A549 treated with RU486 at 1 μM for 4 hours (cell line): ENCODE measurements at places on chromosomes 1 and 21. TPM values are rescaled to one million over a fixed set of nuclear protein-coding genes. Genes with fewer than 3 reads are reported as not detected.

PODN gene
- total RNA-seq: not detected in 5 replicates

MAEL gene
- total RNA-seq: not detected in 5 replicates

CENPL gene
- total RNA-seq: 9.2 to 14.8 TPM (median 13.2 TPM) in 5 replicates

OR2AK2 gene
- total RNA-seq: not detected in 5 replicates

CFHR2 gene
- total RNA-seq: not detected in 5 replicates

KMO gene
- total RNA-seq: 0.90 to 1.7 TPM (median 1.2 TPM) in 5 replicates

LAMC2 gene
- 21.0 to 28.9 TPM (median 24.9 TPM) in 5 replicates for total RNA-seq

TBX19 gene
- total RNA-seq: 0.84 to 1.2 TPM (median 0.93 TPM) in 5 replicates

RBP7 gene
- total RNA-seq: 5.4 to 6.3 TPM (median 5.7 TPM) in 5 replicates

GBP2 gene
- total RNA-seq: 0.65 to 1.3 TPM (median 0.87 TPM) in 5 replicates

SLAMF9 gene
- total RNA-seq: 0.27 to 0.61 TPM (median 0.45 TPM) in 4 of 5 replicates, not detected in the other

ADARB1 gene
- 4.4 to 7.9 TPM (median 5.0 TPM) in 5 replicates for total RNA-seq

SFN gene
- total RNA-seq: 480 to 623 TPM (median 596 TPM) in 5 replicates

ALX3 gene
- not detected in 5 replicates for total RNA-seq

CCDC190 gene
- total RNA-seq: not detected in 5 replicates

FCRL5 gene
- not detected in 5 replicates for total RNA-seq

LAX1 gene
- total RNA-seq: not detected in 5 replicates

KCNC4 gene
- 2.3 to 4.7 TPM (median 3.1 TPM) in 5 replicates for total RNA-seq

PRAMEF4 gene
- total RNA-seq: not detected in 5 replicates

SH2D1B gene
- 0.05 to 0.37 TPM (median 0.12 TPM) in 4 of 5 replicates, not detected in the other for total RNA-seq

SLFNL1 gene
- total RNA-seq: 0.02 TPM in 1 of 5 replicates, not detected in the others

ADAMTSL4 gene
- 2.4 to 4.3 TPM (median 2.8 TPM) in 5 replicates for total RNA-seq

FGR gene
- 0.06 to 0.09 TPM in 2 of 5 replicates, not detected in the others for total RNA-seq

HSPA6 gene
- total RNA-seq: 1.3 to 8.1 TPM (median 2.0 TPM) in 5 replicates

ANKRD13C gene
- 5.5 to 9.5 TPM (median 8.0 TPM) in 5 replicates for total RNA-seq
